T-helper 22 cell (primary cell): ENCODE measurements at places on chromosomes 3 and 15.

- no peak for DNase-seq
These were observed 858 bp downstream of the NTRK3 start for GRCh38 chr15:88255484-88256278.

DNA sequence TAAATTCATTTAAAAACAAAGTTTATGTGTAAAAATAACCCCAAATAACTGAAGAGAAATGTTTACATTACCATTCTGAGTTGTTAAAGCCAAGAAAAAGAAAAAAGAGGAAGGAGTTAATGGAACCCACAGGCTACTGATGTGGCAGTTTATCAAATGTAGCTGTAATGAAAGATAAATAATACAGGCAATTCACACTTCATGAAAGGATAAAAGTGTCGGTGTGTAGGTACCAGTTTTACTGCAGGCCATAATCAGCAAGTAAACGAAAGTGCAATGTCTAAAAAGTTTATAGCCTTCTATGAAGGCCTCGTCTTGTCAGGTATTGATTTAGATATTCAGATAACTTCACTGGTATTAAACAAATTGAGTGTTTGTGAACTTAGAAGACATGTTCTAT lies 164.6 kb downstream of the DPH6 start:
- no peak for DNase-seq

DNA sequence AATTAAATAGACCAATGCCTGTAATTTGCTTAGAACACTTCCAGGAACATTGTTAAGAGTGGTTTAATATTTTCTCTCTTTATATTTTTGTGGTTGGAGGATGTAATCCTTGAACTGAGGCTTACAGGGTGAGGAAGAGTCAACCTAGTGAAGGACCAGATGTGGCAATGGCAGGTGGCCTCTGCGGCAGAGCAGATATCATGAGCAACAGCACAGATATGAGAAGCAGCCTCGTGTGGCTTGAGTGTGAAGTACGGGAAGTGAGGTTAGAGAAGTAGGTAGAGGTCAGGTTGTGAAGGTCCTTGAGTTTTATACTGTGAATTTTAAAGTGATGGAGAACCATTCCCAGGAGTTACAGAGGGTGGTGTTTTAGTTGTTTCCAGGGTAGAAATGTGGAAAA lies 417.6 kb upstream of the SUCLG2 start:
- DNase-seq: no peak

DNA sequence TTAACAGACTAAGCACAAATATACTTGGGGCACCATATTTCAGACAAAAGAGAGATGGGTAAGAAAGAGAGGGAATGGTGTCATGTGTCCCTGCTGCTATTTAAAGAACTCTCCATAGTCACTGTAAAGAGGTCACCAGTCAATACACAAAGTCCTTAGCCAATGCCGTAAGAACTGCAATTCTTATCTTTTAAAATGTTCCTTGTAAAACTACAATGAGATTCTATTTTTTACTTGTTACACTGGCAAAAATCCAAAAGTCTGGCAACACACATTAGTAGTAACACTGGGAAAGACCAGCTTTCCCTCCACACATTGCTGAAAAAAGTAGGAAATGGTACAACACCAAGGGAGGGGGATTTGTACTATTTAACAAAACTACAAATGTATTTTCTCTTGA lies 189.4 kb downstream of the TBC1D5 start:
- DNase-seq: no peak

GRCh38 chr3:16724487-16724886 lies 119.3 kb upstream of the DAZL start:
- DNase-seq: no peak

GRCh38 chr15:90862964-90863778 lies 5.2 kb upstream of the FURIN start:
- DNase-seq: no peak

GRCh38 chr3:195094191-195094921 lies 176.6 kb downstream of the XXYLT1 start:
- no peak for DNase-seq

DNA sequence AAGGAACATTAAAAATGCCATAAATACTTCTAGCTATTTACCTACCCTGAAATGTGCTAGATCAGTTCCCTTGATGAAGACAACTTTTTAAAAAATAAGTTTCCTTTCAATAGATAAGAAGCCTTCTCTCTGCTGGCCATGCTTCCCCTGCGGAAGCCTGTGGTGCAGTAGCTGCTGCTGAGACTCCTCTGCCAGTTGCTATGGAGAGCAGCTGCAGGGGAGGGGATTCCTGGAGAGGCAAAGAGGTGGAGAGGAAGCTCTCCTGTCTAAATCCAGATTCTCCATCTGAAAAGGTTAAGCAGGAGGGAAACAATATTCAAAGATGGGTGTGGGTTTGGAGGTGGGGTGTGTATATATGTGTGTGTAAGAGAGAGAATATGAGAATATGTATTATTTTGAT lies 69.8 kb upstream of the BFSP2 start:
- DNase-seq: no peak

GRCh38 chr3:12536423-12536822 lies 8.9 kb downstream of the MKRN2OS start:
- DNase-seq: no peak

- no peak for DNase-seq
These were observed 274.2 kb downstream of the LRTM1 start for GRCh38 chr3:54653456-54654195.

- DNase-seq: no peak
These were observed 333.0 kb upstream of the RARB start for GRCh38 chr3:25094932-25095685.

- DNase-seq: no peak
These were observed 87.3 kb upstream of the C15orf61 start for GRCh38 chr15:67433495-67434099.

DNA sequence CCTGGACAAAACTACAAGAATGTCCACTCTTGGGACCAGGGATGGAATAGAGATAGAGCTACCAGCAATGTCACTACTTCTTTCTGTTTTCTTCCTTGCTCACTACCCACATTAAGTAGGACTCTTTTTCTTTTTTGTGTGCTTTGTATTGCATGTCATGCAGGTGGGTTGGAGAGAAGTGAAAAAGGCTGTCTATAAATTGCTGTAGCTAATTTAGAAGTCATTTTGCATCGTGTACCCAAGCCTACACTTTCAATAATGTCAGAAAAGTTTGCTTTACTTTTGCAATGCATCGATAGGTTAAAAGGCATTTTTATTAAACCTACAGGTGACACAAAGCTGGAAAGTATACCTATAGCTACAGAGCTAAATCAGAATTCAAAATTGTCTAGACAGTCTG lies 58.9 kb downstream of the GTF2E1 start:
- no peak for DNase-seq

GRCh38 chr15:31360843-31361763 lies 34.5 kb downstream of the KLF13 start:
- peak; percentile 76 for DNase-seq

- no peak for DNase-seq
These were observed 161.7 kb downstream of the ARPP21 start for GRCh38 chr3:35800960-35801459.

- no peak for DNase-seq
These were observed 254.6 kb upstream of the NR2F2 start for GRCh38 chr15:96075895-96076294.

DNA sequence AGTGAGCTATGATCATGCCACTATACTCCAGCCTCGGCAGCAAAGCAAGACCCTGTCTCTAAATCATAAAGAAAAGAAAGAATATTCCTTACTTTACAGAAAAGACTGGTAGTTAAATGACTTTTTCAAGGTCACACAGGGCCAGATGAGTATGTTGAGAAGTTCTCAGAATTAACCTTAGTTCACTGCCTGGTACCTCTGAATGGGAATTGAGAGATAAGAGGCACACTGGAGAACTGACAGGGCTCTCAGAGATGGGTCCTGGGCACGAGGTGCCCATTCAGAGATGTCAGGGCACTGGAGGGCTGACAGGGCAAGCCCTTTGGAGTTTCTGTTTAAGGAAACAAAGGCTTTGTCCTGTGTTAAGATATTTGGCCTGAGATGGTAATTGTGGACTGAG lies 157.7 kb downstream of the PDE8A start:
- no peak for DNase-seq

- no peak for DNase-seq
These were observed 242.8 kb downstream of the CHST2 start for GRCh38 chr3:143362115-143362991.

DNA sequence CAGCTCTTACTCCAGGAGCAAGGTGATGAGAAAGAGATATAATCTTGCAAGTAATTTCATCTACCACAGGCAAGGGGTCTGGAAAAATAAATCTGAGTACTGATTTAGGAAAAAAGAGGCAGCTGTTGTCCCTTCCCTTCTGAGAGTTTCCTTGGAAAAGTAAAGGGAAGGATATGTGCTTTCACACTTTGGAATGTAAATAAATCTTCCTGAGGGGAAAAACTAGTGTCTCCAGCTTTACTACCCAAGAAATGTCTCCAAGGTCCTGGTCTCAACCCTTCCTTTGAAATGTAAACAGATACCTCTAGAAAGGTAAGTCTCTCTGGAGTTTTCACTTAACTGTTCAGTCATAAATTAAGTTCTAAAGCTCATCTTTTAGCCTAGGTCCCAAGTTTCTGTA lies 102.6 kb downstream of the DPH6 start:
- DNase-seq: no peak

- DNase-seq: no peak
These were observed 9.8 kb upstream of the OR5K4 start for GRCh38 chr3:98343647-98344507.

GRCh38 chr3:6228958-6229683 lies 631.8 kb upstream of the GRM7 start:
- DNase-seq: no peak

DNA sequence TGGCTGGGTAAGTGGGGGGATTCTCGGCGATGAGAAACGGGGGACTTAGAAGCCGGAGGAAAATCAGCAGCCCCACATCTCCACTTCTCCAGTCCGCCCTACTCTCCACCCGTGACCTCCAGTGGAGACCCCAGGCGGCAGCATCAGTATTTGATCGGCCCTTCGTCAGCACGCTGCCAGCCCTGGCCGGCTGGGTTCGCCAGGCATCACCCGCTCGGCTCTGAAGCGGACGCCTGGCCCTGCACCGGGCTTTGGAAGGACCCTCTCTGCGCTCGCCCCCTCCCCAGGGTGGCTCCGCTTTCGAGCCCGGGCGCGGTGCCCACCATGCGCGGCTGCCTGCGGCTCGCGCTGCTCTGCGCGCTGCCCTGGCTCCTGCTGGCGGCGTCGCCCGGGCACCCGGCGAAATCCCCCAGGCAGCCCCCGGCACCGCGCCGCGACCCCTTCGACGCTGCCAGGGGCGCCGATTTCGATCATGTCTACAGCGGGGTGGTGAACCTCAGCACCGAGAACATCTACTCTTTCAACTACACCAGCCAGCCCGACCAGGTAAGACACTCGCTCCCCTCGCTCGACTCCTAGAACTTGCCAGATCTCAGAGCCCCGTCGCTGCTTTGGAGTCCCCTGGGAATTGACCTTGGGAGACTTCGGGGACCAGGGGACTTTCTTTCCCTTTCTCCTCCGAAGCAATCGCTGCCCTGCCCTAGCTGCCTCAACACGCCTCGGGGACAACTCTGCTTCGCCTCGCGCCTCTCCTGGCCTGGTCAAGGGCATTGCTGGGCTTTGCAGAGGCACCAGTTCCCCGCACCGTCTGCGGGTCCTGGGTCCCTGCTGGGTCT lies 561 bp downstream of the SIDT1 start:
- DNase-seq: peak; percentile 15

DNA sequence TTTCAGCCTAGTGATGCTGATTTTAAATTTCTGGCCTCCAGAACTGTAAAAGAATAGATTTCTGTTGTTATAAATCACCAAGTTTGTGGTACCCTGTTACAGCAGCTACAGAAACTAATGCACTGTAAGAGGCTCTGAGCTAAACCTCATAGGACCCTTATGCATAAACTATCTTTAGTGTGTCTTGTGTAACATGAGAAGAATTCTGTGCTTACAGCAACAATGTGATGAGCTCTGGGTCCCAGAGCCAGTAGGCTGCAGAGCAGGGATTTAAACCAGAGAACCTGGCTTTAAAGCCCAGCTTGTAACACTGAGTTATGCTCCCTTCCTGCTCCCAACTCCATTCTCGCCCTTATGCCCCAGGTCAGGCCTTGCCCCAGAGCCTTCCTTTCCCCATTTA lies 113.1 kb downstream of the THSD4 start:
- DNase-seq: no peak

GRCh38 chr3:152382312-152383135 lies 113.8 kb downstream of the MBNL1 start:
- no peak for DNase-seq

- DNase-seq: no peak
These were observed 88.8 kb upstream of the SLC24A5 start for GRCh38 chr15:48031973-48032372.

- DNase-seq: no peak
These were observed 11.4 kb upstream of the RAB8B start for GRCh38 chr15:63178034-63178433.

DNA sequence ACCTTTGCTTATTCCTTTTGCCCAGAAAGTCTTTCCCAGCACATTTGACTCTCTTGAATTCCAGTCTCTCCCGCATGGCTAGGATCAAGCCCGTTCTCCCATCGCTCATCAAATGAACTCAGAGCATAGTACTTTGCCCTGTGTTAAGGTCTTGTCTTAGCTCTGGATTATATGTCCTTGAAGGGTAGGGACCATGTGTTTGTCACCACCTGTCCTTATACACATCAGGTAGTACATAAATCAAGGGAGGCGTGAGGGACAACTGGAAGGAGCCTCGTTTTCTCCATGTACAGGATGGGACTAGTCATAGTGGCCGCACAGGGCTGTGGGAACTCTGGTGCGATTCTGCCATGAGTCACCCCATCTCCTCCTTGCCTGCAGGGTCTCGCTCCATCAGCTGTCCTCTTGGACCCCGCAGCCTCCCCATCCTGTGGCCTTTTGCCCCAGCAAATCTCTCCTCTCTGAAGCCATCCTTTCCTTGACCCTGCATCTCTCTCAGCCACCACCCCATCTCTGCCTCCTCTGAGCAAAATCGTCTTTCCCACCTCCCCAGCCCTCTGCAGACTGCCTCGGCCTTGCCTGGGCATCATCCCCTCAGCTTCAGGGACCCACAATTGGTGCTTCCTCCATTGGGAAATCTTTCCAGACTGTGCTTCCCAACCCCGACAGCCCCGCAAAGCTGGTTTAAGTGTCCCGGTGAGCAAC lies 33.4 kb upstream of the RAB6B start:
- DNase-seq: no peak

DNA sequence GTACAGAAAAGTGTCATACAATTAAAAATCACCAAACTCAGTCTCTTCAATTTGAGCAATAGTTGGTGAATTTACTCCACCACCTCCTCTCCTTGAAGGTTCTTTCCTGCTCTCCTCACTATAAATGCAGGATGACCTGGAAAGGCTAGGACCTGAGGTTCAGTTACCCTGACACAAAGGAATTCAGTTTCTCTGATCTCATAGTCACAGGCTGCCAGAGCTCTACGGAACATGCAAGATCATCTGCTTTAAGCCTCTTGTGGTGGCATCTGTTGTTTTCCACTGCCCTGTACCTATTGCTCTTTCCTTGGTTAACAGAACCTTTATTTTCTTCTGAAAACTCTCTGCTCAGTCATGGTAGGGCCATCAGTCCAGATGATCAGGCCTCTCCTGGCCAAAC lies 4.9 kb upstream of the TP63 start:
- no peak for DNase-seq

GRCh38 chr3:195809796-195810454 lies 1.8 kb downstream of the MUC4 start:
- DNase-seq: no peak
